ENCODE measurements at places on chromosomes 3 and 15.

- DNase-seq = no peak
Observed at GRCh38 chr3:43624619-43625305, 3.0 kb upstream of the ANO10 start.

GRCh38 chr3:194049394-194049793, 86.6 kb upstream of the HES1 start:
- DNase-seq = no peak

- DNase-seq = no peak
Observed at GRCh38 chr3:18223571-18223970, 201.6 kb downstream of the SATB1 start.

GRCh38 chr3:108037770-108038169, 53.1 kb downstream of the CD47 start:
- no peak for DNase-seq

GRCh38 chr3:36215241-36215640, 165.1 kb upstream of the STAC start:
- DNase-seq = no peak

DNA sequence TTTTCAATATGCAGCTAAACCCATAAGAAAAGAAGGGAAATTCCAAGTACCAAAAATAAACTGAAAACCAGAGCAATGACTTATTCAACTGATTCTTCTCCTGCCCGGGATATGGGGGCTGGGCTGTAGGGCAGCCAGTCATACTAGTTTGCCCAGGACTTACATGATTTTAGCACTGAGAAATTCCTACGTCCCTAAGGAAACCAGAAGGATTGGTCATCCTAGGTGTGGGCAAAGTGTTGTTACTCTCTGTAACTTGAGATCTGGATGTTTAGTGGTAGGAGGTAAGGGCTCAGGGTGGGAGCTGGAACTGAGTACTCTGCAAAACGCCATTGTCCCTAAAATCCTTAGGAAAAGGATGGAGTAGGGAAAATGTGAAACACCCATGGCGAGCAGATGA, 1.2 kb upstream of the DAZL start:
- DNase-seq = no peak

- no peak for DNase-seq
Observed at GRCh38 chr3:178761024-178761423, 224.8 kb downstream of the KCNMB2 start.

DNA sequence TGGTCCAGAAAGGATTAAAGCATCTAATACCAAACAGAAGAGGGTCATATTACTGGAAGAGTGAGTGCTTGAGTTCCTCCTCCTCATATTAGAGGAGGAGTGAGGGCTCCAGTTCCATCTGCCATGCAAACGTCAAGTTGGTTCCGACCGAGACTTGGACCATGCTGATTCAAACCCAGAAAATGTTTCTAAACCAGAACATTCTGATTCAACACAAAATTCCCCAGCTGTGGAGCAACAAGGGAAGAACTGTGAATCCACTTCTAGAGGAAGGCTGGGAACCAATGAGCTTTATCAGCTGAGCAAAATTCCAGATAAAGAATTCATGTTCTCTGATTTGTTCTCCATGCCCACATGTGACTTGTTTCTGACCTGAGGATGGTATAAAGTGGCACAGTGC, 135.6 kb upstream of the WNT5A start:
- no peak for DNase-seq

DNA sequence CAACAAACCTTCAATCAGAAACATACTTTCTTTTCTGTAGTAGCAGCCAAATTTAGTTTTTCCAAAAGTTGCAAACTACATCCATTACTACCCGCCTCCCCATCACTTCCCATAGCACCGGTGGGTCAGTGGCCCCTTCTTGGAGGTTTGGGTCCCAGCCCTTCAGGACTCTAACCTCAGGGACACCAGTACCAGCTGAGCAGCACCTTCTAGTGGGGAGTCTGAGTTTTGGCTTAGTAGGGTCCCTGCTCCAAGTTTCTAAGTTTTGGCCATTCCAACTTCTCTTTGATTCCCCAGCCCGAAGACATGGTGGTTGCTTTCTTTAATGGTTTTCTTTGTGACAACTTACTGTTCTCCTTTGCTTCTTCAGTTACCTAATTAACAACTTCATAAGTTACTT, 160.6 kb downstream of the ECT2 start:
- no peak for DNase-seq

- DNase-seq = no peak
Observed at GRCh38 chr3:27325419-27325818, 43.8 kb downstream of the NEK10 start.

DNA sequence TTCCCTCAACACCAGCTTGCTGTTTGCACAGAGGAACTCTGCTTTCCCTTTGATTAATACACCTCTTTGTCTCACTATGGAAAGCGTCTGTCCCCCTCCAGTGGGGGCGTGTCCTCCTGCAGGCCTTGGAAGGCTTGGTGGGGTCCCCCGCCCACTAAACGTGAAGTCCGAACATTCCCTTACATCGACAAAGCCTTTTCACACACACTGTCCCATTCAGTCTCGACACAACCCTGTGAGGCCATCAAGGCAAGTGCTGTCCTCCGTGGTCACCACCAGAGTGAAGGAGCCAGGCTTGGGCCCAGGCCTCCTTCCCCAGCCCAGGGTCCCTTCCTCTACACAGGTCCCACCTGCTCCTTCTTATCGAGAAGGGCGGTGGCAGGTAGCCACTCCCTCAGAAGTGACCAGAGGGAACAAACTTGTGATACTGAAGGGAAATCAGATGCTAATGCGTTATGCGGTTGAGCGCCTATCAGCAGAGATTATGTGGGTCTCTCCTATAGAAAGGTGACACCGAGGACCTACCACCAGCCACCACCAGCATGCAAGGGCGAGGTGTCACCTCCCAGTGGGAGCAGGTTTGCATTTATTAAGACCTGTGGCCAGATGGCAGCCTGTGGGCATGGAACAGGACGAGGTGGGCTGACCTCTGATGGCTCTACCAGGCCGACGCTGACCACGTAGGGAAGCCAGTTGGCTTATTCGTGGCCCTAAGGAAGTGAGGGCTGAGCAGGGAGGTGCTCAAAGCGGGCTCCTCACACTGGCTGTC, 6.6 kb downstream of the NRROS start:
- DNase-seq = no peak

DNA sequence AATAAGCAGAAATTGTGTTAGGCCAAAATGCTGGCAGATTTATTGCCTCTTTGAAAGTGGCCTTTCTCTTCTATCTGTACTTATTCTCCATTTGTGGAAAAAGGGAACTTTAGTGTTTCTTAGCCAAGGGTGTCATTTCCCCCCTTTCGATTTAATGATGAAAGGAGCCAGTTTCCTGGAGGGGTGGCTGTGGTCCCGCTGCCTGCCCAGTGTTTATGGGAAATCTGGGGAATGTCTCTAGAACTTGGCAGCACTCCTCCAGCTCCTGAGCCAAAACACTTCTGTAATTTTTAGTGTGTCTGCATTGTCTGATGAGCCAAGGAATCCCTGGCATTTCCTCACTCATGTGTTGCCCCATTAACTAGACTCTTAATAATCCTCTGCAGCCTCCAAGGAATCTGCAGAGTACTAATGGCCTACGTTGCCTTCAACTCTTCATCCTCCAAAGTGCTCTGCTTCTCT, 448.8 kb downstream of the GRM7 start:
- no peak for DNase-seq

DNA sequence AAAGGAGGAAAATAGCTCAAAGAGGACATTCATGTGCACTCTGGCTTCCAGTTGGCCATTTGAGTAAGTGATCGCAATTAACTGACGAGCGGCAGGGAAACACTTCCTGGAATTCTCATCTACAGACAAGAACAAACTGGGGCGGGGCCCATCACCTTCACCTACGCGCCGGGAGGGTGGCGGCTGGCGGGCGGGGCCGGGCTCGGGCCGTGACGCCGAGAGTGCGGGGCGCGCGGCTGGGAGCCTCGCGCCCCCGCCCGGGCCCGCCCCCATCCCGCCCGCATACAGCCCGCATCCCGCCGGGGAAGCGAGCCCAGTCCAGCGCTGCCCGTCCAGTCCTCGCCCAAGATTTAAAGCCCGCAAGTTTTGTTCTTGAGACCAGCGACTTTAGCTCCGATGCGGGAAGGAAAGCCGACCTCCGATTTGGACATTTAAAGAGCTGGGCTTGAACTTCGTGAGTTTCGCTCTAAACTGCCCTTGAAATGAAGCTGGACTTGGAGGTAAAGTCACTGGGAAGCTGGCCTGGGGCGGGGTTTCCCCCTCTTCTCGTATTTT, at the start of gene B3GNT5:
Gene B3GNT5 (plus strand): TSS at position 281 of the 555 bp plus-strand sequence. CDS start 16,546 bp downstream, outside the sequence.
- DNase-seq = no peak

DNA sequence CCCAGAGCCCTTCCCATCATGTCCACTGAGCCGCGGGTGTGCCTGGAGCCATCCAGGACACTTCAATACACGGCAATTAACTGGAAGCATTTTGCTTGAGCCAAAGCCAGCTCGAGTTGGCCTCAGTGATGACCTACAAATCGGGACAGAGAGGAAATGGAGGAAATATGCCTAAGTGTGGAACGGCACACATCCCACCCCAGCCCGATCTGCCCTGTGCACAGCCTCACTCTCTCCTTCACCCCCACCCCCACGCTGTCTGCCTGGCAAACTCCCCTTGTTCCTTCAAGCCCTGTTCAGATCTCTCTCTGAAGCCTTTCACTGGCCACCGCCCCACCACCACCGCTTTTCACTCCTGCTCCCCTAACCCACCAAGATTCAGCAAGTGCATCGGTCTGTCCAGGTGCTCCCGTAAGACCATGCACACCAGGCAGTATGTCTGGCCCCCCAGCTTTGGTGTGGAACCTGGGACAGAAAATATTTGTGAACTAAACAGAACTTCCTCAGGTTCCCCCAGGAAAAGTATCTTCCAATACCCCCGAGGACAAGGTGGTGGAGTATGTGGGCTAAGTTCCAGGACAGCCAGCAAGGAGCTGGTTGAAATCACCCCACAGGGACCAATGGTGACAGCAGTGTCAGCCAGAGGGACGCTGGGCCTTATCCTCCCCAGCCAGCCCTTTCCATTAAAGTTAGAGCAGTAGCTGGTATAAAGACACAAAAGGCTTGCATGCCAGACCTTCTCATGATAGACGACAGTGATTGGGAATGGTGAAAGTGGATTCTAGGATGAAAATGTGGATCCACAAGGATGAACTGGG, 83.7 kb downstream of the VGLL4 start:
- no peak for DNase-seq

DNA sequence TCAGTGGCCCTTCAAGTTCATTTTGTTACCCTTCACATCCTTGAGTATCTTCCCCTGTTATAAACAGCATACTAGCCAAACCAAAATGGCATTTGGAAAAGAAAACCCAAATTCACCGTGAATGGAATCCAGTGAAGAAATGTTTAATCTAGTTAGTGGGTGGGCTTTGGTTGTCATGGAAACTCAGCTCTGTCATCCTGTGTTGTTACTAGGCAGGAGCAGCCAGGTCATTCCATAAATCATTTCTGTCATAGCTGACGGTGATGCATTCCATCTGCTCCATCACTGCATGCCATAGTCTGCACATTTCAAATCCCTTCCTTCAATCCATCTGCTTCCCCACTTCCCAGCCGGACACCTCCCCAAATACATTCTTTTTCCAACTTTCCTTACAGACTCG, 140.4 kb upstream of the CGNL1 start:
- DNase-seq = no peak

GRCh38 chr3:56468184-56469106, at the start of gene ERC2:
Gene ERC2 (minus strand): TSS chr3:56468467.
- peak; percentile 58 for DNase-seq

Measured in iPS DF 6.9 (cell line).